ENCODE measurements at places on chromosomes 3 and 15.

GRCh38 chr3:147925272-147925671 lies 516.1 kb downstream of the ZIC1 start:
- no peak for DNase-seq

DNA sequence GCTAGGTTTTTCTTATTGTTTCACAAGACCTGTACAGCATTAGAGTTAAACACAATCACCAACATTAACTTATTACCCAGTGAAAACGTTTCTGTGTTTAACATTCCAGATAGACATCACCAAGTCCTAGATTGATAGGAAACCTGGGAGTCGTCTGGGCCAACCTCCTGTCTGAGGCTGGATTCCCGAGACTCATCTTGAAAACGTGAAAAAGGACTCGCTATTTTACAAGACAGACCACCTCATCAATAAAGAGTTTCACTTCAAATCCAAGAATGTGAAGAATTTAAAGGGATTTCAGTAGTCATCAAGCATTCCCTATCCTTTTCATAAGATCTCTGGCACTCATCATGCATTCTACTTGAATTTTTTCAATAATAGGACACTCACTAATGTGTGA lies 626.6 kb downstream of the MCTP2 start:
- DNase-seq = no peak

GRCh38 chr3:141174674-141175073 lies 57.0 kb upstream of the PXYLP1 start:
- DNase-seq = no peak

DNA sequence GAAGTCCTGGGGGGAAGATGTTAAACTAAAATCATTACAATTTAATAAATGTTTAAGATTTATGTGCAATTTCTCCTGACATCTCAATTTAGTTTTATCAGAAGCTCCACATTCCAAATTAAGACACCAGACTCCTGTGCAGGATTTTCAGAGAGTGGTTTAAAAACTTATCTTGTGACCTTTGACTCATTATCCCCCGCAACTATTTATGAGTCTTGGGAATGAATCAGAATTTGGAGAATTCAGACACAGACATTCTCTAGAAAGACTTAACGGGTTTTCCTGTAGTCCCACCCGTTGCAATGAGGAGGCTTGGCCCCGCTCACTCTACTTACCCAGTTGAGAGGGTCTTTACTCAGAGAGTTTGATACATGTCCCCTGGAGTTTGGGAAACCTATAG lies 7.1 kb downstream of the OR5K2 start:
- DNase-seq = no peak

GRCh38 chr3:5155241-5155640 lies 32.3 kb upstream of the EDEM1 start:
- DNase-seq = no peak

DNA sequence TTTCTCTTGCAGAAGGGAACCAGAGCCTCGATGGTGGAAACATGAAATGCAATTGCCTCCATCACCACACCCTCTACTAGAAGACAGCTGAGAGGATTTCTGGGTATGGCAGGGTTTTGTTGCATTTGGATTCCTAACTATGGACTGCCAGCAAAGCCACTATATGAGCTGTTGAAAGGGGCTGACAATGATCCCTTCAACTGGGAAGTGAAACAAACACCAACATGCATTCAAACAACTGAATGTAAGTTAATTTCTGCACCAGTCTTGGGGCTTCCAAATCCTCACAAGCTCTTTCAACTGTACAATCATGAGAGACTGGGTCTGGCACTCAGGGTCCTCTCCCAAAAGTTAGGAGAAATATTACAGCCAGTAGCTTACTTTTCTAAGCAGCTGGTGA lies 116.7 kb upstream of the PLCL2 start:
- no peak for DNase-seq

- DNase-seq = no peak
Measured at GRCh38 chr3:37214076-37214475, 39.7 kb upstream of the LRRFIP2 start.

DNA sequence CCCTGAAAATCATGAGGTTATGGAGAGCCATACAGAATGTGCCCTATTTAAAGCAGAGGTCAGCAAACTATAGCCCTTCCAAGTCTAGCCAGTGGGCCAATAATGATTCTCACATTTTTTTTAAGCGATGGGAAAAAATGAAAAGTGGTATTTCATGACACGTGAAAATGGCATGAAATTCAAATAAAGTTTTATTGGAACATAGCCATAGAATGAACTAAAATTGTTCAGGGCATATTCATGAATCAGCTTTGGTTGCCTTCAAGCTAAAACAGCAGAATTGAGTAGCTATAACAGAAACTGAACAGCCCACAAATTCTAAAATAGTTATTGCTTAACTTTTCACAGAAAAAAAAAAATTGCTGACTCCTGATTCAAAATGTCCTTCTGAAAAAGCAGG lies 104.5 kb downstream of the TFG start:
- DNase-seq = no peak

- no peak for DNase-seq
Measured at GRCh38 chr15:98375513-98376340, 272.6 kb upstream of the IGF1R start.

- no peak for DNase-seq
Measured at GRCh38 chr3:105158286-105158685, 208.4 kb upstream of the ALCAM start.

DNA sequence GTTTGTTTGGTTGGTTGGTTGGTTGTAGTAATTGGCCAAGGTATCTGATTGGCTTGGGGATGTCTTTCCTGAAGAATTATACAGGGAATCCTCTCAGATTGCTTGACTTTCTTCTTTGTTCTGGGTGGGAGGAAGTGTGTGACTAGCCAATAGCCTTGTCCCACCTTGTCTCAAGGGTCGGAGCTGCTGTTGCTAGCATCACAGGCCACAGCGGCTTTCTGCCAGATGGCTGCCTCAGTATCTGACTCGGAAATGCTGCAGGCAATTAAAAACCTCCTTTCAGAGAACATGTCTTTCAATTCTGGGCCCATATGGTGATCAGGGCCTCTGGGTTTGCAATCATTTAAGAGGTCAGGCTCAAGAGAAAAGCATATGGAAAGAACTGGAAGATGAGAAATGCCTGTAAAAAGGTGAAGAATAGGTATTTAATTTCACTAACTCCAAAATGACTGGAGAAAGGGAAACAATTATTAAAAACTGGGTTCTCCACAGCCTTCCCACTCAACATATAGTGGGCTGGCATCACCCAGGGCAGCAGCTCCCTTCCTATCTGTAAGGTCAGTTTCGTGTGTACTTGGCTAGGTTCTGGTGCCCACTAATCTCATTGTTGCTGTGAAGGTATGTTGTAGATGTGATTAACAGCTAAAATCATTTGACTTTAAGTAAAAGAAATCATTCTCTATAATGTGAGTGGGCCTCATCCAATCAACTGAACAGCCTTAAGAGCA lies 32.4 kb downstream of the TGFBR2 start:
- no peak for DNase-seq

DNA sequence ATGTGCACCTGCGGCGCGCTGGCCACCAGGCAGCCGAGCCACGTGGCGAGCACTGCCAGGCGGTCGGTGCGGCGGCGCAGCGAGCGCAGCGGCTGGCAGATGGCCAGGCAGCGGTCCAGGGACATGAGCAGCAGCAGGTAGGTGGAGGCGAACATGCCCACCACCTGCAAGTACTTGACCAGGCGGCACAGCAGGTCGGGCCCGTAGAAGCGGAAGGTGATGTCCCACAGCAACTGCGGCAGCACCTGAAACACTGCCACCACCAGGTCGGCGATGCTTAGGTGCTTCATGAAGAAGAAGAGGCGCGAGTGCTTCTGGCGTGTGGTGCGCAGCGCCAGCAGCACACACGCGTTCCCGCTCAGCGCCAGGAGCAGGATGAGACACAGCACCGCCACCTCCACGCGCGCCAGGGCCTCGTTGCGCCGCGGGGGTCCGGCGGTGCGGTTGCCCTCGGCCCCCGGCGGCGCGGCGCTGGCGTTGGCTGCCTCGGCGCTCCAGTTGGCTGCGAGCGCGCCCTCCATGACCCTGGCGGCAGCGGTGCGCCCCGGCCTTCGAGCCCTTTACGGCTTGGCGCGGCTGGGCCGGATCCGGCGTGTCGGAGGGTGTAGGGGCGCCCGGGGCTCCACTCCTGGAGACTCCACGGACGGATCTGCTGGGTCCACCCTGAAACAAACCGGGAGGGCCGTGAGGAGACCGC lies 1.6 kb downstream of the OXTR start:
- DNase-seq = no peak

DNA sequence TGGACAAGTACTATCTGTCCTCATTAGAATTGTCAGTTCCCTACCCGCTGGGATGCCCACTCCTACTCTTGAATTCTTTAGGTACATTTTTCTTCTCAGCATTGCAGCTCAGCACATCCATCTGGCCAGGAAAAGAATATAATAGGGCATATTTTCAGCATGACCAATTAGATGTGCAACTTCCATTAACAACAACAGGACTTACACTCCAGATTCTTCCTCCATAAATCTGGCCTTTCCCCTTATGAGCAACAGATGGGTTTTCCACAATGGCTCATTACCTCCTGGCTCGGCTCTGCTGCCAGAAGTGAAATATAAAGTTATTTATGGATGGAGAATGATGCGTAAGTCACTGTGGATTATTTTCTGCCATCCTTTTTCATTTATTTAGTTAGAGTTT lies 443.8 kb upstream of the TGFBR2 start:
- DNase-seq = no peak

- DNase-seq = no peak
Measured at GRCh38 chr3:112143689-112144088, 10.6 kb upstream of the GCSAM start.

DNA sequence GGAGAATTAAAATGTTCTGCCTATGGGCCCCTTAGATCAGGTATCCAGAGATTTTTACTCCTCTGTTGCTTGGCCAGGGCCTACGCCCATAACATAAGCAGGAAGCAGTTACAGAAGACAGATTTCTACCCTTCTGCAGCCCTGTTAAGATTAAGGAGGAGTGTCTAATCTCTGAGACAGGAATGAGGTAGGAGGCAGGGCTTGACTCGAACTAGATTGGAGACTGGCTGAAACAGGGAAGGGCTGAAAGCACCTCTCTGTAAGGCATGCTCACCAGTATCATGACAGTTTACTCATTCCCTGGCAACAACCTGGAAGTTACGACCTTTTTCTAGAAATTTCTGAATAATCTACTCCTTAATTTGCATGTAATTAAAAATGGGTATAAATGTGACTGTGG lies 16.7 kb downstream of the PLA2G4D start:
- no peak for DNase-seq

DNA sequence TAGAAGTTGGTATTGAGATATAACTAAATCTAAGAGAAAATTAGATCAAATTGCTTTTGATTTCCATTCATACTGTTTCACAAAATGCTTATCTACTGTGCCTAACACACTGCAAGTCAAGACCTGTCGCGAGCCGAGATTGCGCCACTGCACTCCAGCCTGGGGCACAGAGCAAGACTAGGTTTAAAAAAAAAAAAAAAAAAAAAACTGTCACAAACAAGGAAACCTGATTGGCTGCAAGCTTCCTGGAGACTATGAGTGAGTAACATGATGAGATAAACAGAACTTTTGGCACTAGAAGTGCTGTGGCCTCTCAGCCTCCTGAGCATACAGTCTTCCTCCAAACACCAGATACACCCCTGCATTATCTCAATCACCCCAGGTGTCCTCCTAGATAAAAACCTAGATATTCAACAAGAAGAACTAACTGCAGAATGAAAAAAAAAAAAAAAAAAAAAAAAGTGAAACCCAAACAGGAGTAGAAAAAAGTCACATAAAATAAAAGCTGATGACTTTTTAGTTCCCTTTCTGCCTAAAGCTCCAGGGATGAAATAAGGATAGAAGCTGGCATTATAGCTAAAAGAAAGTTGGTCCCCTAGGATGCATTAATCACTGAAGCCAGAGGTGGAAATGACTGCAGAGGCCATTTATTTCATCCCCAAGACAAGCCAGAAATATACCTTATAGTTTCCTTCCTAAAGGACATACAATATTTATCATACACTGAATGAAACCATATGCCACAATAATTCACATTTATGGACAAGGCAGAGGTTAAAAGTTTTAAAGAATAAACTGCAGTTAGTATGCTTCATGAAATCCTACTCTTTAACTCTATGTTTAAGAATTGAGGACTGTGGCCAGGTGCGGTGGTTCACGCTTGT lies 82.4 kb downstream of the P3H2 start:
- DNase-seq = no peak

DNA sequence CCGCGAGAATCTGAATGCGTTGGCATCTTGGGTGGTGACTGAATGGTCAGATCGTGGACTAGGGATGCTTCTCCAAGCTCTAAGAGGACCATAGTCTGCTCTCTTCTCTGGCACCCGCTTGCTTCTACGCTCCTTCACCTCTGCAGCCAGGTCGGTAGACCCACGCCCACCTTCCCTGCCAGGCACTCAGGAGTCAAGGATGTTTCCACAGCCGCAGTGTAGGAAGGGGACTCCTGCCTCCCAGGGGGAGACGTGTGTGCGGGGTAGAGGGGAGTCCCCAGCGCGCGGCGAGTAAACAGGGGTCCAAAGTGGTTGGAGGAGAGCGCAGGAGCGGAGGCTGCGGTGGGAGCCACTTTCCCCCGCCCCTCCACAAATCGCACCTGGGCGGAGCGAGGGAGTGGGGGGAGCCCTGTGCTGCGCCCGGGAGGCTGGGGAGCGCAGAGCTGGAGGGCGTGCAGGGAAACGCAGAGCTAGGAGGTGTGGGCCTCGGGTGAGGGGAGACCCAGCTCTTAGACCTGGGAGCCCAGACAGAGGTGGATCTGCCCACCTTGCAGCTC lies 1.7 kb downstream of the LRRC3B start:
- no peak for DNase-seq

- no peak for DNase-seq
Measured at GRCh38 chr3:38115645-38116427, 21.1 kb downstream of the ACAA1 start.

- DNase-seq = no peak
Measured at GRCh38 chr3:153137626-153138025, 24.4 kb upstream of the RAP2B start.

GRCh38 chr3:101689286-101689685 lies 2.8 kb upstream of the RPL24 start:
- no peak for DNase-seq

- DNase-seq = no peak
Measured at GRCh38 chr15:41876007-41876406, 17.8 kb downstream of the SPTBN5 start.

DNA sequence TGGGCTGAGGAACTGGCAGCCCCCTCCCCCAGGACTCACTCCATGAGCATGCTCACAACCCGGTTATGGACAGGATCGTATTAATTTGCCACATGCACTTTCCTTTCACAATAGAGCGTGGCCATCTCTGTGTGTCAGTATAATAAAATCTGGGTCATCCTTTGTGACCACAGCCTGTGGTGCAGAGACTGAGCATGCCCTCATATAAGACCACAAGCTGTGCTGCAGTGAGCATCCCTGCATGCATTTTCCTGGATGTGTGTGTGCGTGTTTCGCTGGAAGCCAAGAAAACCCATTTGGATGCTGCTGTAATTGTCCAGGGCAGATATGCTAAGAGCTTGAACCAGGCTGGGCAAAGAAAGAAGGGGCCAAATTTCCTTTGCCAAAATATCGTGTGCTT lies 39.7 kb downstream of the CYP11A1 start:
- DNase-seq = no peak

GRCh38 chr3:97793420-97794019 lies 28.3 kb upstream of the CRYBG3 start:
- no peak for DNase-seq
